Right lobe of liver (tissue), 6 donors: ENCODE measurements at places on chromosomes 1 and 21. TPM values are rescaled to one million over a fixed set of nuclear protein-coding genes. Genes with fewer than 3 reads are reported as not detected.

Gene USH2A
- 0.37 TPM for total RNA-seq

DNA sequence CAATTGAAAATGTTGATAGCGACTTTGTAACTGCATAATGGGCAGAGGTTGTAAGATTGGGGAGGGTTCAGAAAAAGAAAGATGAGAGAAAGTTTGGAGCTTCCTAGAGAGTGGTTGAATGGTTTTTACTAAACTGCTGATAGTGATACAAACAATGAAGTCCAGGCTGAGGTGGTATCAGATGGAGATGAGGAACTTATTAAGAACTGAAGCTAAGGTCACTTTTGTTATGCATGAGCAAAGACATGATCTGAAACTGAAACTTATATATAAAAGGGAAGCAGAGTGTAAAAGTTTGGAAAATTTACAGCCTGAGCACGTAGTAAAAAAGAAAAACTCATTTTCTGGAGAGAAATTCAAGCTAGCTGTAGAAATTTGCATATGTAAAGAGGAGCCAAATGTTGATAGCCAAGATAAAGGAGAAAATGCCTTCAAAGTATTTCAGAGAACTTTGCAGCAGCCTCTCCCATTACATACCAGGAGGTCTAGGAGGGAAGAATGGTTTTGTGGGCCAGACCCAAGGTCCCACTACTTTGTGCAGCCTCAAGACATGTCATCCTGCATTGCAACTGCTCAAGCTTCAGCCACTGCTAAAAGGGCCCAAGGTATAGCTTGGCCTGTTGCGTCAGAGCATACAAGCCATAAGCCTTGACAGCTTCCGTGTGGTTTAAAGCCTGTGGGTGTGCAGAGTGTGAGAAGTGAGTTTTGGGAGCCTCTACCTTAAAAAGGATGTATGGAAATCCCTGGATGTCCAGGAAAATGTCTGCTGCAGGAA, 843.9 kb downstream of the AMY1C start:
- no peaks in the 10 kb centered on the region for H3K4me1 ChIP-seq
- H3K27me3 ChIP-seq: no peaks in the 10 kb centered on the region
- no peaks in the 10 kb centered on the region for H3K36me3 ChIP-seq
- H3K27ac ChIP-seq: no peak overlapping the region

GRCh38 chr1:37575692-37576091, 19.0 kb downstream of the DNALI1 start:
- DNase-seq: no peak
- no peaks in the 10 kb centered on the region for H3K4me1 ChIP-seq
- peaks cover 13% of the 10 kb centered on the region for H3K36me3 ChIP-seq
- H3K4me3 ChIP-seq: no peak overlapping the region
- H3K27ac ChIP-seq: no peak overlapping the region

Gene SDF4
- 112 TPM for total RNA-seq

DNA sequence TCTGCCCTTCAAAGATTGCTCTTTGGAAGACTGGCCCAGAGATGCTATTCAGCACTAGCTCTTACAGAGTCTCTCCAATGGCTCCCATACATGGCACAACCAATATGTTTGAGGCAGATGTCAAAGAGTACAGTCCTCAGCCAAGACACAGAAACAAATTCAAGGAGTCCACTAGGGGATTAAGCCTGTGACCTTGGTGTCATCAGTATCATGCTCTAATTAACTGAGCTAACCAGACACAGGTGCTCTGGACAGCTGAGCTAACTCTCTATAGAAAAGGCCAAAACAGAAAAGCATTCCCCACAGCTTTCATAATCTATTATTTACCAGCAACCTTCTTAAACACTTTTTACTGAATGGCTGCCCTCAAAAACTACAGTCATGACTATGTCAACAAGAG, 666.0 kb upstream of the PLXNA2 start:
- no peaks in the 10 kb centered on the region for H3K4me1 ChIP-seq
- no peak overlapping the region for H3K4me3 ChIP-seq
- H3K36me3 ChIP-seq: no peaks in the 10 kb centered on the region
- no peaks in the 10 kb centered on the region for H3K27me3 ChIP-seq
- no peak overlapping the region for H3K27ac ChIP-seq
